ENCODE measurements at places on chromosomes 13 and 19.
A peak's percentile ranks its signal among the peaks of the same experiment; 100 is the strongest.

DNA sequence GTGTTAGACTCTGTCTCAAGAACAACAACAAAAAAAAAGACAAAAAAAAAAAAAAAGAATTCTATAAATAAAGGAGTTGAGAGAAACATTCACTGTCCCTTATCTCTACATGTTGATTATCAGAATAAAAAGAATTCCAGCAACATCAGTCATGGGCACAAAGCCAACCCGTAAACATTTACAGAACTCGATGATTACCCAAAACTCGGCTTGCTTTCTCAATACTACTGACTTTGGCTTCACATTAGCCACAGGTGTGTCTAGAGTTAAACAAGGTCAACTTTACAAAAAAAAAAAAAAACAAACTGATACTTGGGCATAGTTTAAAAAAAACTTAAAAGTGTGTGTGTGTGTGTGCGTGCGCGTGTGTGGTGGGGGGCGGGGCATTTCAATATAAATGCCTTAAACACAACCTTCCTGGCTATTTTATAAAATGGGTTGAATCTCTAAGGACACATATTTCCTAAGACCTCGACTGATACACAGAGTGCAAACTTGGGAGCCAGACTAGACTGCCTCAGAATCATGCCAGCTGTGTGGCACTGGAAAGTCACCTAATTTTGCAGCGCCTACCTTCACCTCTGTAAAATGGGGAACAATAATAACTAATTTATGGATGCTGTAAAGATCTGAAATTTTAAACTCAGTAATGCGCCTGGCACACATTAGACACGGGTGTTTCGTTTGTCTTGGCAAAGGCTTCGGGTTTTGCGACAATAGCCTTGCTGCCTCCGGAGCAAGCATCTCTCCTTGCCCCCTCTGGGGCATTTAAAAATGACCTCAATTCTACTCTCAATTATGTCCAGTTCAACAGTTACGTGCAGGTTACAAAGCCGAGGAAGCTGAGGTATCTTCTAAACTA, 922 bp downstream of the EBPL start:
- no peak for DNase-seq

DNA sequence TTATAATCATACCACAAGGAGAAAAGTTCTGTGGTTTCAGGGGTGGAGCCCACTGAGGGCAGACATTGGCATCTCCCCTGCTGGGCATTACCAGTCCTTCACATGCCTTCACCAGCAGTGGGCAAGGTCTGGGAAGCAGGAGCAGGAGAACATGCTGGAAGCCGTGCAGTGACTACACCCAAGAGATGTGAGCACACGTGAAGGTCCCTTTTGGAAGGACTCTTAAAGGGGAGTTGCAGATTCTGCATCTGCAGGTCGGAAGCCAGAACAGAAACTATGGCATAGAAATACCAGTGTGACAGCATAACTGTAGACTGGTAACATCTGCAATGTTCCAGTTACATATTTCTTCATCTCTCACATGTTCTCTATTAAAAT, 26.9 kb upstream of the KL start:
- no peak for DNase-seq

DNA sequence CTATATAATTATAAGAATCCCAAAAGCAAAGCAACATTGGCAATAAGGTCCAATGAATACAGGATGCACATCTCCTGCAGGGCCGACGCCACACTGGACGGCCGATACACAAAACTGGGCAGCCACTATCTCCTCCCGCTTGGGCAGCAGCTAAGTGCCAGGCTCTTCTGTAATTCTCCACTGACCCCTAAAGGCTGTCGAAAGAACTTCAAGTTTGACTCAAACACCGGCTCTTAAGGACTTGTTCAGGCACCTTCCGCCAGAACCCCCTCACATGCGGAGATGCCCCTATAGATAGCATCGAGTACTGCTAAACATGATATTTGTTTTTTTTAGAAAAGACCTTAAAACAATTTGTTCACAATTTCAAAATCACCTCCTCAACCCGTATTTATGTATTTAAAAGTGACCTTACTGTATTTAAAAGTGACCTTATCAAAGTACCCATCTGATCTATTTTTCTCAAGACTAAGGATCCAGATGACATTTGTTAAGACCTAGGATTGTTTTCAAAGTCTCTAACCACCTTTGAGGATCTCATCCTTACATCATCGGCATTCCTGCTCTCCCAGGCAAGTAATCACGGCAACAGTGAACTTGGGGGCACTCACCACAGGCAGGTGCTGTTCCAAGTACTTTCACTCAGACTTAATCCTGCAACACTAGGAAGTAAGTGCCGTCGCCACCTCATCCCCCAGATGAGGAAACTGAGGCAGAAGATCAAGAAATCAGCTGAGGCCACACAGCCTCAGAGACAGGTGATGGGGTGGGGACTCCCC, 77.8 kb downstream of the TUBGCP3 start:
- DNase-seq = peak; percentile 12

GRCh38 chr13:64749301-64749700, 2480.8 kb downstream of the PCDH9 start:
- no peak for DNase-seq

DNA sequence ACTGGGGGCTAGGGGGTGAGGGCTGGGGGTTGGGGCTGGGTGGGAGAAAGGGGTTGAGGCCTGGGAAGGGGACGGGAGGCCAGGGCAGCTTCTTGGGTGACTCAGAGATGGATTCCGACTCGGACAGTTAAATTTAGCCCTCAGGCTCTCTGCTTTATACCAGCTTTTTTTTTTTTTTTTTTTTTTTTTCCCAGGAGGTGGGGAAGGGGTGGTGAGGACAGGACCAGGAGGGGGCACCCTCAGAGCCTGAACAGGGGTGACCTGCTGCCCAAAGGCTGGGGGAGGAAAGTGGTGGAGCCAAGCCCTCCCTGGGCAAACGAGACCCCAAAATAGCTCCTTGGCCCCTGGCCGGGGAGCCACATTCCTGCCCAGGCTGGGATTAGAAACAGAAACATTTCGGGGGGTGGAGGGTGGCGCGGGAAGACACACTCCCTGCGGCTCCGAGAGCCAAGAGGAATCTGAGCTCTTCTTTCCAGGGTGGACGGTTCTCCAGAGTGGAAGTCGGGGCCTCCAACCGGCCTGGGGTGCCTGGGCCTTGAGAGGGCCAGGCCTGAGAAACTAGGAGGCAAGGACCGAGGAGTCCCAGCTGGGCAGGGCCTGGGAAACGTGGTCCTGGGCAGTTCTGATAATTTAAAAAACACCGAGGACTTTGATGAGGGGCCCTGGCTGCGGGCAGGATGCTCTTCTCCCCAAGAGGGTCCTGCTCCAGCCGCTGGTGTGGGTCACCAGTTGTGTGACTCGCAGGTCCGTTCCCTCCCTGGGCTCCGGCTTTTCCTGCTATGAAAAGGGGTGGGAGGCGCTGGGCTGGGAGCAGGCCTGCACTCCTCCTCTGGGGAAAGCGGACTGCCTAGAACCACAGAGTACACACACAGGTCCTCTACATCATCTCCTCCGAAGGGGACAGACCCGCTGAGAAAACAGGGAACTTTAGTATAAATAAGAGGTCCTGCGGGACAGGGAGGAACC, 813 bp upstream of the DMPK start:
- DNase-seq = no peak

- no peak for DNase-seq
Observed at GRCh38 chr13:61406275-61406674, 9.4 kb downstream of the PCDH20 start.

DNA sequence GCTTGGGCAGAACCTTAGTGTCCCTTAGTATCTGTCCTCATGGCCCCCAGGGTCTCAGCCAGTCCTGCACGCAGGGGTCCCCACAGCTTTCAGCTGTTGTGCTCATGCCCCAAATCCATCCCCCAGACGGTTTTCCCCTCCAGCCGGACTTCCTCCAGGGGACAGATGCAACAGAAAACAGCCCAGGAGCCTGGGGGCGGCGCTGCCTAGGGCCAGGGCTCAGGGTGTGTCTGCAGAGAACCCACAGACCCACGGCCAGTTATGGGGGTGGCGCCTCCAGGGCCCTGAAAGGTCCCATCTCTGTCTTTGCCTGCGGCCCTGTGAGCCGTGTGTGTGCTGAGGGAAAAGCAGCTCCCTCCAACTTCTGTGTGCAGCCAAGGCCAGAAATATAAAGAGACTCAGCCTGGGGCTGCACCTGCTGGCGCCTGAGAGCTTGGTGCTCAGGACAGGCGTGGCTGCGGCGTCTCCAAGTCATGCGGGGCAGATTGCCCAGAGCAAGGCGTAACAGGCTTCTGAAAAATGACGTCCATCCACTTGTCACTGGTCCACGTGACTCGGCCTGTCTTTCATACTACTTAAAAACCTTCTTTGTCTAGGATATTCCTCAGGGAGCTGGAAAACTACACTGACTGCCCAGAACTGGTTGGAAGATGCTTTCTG, 22.1 kb upstream of the F7 start:
- DNase-seq = peak; percentile 84

DNA sequence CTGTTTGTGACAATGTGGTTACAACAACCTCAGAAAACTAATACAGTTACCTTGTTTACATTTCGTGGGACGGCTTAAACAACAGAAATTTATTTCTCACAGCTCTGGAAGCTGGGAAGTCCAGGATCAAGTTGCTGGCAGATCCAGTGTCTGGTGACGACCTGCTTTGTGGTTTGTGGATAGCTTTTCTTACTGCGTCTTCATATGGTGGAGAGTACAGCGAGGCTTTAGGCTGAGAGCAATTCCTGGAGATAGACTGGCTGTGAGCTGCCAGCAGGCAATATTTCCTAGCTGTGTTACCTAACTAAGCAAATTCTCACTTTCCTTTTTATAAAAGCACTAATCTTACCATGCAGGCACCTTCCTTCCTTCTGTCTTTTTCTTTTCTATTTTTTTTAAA, 1203.5 kb upstream of the PRR20A start:
- no peak for DNase-seq

GRCh38 chr19:36489920-36490415, 607 bp upstream of the ZNF566 start:
- no peak for DNase-seq

DNA sequence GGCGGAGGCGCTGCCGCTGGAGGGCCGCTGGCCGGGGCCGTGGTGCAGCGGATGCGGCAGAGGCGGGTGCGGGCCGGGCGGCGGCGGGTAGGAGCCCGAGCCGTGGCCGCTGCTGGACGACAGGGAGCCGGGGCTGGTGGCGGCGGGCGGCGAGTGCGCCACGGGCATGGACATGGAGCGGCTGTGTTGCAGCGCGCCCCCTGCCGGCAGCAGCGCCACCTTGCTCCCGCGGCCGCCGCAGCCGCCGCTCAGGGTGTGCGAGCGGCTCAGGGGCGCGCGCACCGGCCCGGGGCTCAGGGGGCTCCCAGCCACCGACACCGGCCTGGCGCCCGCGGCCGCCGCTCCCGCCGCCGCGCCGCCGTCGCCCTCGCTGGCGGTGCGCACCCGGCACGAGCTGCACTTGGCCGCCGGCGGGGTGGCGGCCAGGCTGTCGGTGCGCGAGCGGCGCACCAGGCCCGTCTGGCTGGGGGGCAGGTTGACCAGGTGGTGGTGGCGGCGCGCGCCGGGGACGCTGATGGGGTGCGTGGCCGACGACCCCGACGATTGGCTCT, 1.7 kb downstream of the IRS2 start:
- DNase-seq = peak; percentile 49

- DNase-seq = no peak
Observed at GRCh38 chr19:55472463-55472862, 4.0 kb upstream of the ZNF628 start.

- DNase-seq = no peak
Observed at GRCh38 chr13:99290894-99291293, 16.3 kb downstream of the GPR183 start.

DNA sequence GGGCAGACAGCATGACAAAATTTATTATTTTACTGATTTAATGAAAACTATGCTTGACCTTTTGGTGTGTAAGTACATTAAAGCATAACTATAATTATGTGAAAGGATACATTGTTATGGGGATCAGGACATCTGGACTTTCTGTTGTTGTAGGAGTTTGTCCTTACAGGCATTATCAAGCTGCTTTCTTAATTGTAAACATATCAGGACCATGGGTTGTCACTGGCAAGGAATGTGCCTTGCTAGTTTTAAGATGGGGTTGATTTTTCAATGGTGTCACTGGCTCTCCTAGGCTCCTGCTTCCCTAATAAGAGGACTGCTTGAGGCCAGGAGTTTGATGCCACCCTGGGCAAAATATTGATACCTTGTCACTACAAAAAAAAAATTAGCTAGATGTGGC, 32.6 kb downstream of the KBTBD6 start:
- no peak for DNase-seq

GRCh38 chr19:39329948-39330347, 5.9 kb downstream of the GMFG start:
- no peak for DNase-seq

- no peak for DNase-seq
Observed at GRCh38 chr19:16626796-16627192, 1.2 kb downstream of the MED26 start.

GRCh38 chr13:99072356-99072755, 94.5 kb upstream of the DOCK9 start:
- DNase-seq = no peak

DNA sequence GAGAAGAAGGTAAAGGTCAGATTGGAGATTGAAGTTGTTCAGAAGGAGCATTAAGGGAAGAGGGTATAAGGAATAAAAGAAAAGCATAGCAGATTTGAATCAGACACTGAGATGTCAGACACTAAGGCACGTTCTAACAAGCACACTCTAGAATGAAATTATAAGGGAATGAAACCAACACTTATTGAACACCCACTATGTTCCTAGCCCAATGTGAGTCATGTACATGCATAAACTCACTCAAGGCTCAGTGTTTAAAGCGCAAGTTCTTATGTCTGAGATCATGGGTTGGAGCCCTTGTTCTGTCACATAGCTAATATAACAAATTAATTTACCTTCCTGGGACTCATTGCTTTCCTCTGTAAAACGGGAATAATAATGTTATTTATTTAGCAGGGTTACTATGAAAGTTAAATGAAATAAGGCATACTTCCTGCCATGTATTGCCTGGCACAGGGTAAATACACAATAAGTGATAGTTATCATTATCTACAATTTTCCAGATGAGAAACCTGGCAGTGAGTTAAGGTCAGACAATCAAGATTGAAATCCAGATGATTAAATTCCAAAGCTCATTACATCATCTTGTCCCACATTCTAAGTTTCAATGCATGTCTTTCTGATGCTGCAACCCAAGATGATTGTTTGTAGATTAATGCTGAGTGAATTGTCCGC, 68.3 kb upstream of the DACH1 start:
- DNase-seq = no peak

GRCh38 chr19:30719189-30719998, 347.2 kb downstream of the ZNF536 start:
- peak; percentile 9 for DNase-seq

DNA sequence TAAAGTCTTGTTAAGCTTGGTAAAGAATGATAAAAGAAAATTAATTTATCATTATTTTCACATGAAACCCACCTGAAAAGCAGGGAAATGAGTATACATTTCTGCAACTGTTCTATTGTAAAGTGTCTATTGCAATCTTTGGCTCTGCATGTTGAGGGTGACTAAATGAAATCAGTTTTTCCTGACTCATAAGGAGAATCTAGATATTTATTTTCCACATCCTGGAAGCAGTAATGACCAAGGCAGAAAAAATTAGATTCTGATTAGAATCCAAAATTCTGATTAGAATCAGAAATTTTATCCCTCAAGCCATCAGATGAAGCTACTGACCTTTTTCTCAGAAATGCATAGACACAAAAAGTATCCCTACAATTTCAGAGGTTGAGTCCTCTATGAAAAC, 178.4 kb downstream of the MYO16 start:
- DNase-seq = no peak
